ENCODE measurements at places on chromosomes 3 and 15.

DNA sequence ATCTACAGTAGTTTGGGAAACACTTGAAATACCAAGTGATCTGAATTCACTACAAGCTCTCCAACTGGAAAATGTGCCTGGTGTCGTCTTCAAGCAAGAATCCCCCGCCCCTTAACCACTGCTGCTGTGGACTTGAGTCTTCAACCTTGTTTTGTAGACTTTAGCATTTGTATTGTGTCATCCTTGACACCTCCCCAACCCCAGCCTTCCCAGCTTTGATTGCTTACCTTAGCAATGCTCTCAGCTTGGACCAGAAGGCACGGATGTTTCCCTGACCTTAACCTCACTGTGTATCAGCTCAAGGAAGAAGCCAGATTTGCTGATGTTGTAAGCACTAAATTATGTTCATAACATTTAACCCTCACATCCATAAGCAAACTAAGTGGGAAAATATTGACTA, 146.4 kb downstream of the IGF1R start:
- H3K36me3 ChIP-seq = no peaks in the 10 kb centered on the region
- H3K27me3 ChIP-seq = no peaks in the 10 kb centered on the region
- H3K27ac ChIP-seq = no peak overlapping the region

GRCh38 chr3:127823426-127823857, 1.1 kb upstream of the MGLL start:
- H3K27ac ChIP-seq = peak overlapping the region; percentile 78
- peaks cover 37% of the 10 kb centered on the region for H3K36me3 ChIP-seq
- H3K4me1 ChIP-seq = peaks cover 56% of the 10 kb centered on the region
- DNase-seq = no peak
- H3K4me3 ChIP-seq = peak overlapping the region; percentile 85
- peaks cover 13% of the 10 kb centered on the region for H3K27me3 ChIP-seq

DNA sequence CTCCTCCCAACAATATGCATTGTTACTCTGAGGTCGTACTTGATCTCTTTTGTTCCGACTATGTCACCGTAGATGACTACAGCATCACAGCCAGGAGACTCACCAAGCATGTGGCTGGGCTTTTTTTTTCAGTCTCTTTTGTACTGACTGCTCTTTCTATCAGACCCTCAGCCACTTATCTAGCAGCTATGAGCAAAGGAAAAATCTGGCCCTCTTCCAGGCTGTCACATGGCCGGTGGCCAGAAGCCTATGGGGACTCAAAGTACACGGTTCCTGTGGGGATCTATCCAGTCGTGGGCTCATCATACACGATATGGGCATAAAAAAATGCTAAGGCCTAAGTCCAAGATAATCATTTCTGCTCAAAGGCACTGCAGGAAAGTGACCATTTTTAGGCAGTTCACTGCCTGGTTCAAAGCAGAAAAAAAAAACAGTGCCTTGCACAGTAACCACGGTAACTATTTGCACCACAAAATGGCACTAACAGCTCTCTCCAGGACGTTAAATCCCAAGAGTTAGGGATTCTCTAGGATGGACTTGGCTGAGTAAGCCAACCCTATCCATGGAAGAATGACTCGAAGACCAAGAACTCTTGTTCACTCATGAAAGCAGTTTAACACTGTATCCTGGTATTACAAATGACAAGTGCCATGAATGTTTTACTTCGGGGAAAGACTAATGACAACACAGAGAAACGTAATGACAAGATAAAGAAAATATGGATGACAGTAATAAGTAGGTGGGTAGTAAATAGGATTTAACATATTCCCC, 50.3 kb downstream of the SHQ1 start:
- H3K27me3 ChIP-seq = no peaks in the 10 kb centered on the region
- no peaks in the 10 kb centered on the region for H3K36me3 ChIP-seq
- H3K27ac ChIP-seq = no peak overlapping the region
- no peak for DNase-seq

- no peaks in the 10 kb centered on the region for H3K4me1 ChIP-seq
- no peaks in the 10 kb centered on the region for H3K27me3 ChIP-seq
- no peak overlapping the region for H3K4me3 ChIP-seq
- DNase-seq = no peak
Observed at GRCh38 chr3:40192628-40193027, 116.9 kb upstream of the EIF1B start.
